Foreskin keratinocyte (primary cell): ENCODE measurements at places on chromosomes 7 and 10.

DNA sequence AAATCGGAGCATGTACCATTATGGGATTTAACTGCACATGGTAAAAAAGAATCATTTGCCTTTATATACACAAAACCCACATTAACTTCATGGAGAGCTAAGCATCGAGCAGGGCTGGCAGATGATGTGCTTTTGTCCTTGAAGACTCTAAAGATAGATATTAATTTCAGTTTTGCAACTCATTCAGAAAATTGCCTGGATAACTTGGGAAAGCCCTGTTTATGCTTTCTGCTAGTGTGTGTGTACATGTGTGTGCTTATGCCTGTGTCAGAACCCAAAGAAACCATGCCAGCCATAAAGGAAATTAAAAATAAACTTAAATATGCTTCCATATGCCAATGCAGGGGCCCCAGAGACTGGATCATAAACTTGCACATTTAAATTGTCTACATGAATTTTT is 640.0 kb downstream of the PARD3 start:
- no peak for DNase-seq

GRCh38 chr10:26516540-26517101 is 78.5 kb downstream of the APBB1IP start:
- no peak for DNase-seq

- peak; percentile 63 for DNase-seq
These were observed 14.6 kb downstream of the DHX32 start for GRCh38 chr10:125866421-125867029.

- DNase-seq = no peak
These were observed 32.2 kb upstream of the SFMBT2 start for GRCh38 chr10:7443036-7443435.

- DNase-seq = no peak
These were observed 14.4 kb upstream of the CRYGN start for GRCh38 chr7:151454305-151454704.

- DNase-seq = peak; percentile 24
These were observed 7.7 kb downstream of the PTN start for GRCh38 chr7:137335814-137336213.
